Central memory CD8-positive, alpha-beta T cell (primary cell): ENCODE measurements at places on chromosomes 3 and 15.

- no peak for DNase-seq
Measured at GRCh38 chr15:72342385-72342784, 22.4 kb upstream of the CELF6 start.

GRCh38 chr3:128226795-128227395 lies 73.6 kb downstream of the EEFSEC start:
- no peak for DNase-seq

DNA sequence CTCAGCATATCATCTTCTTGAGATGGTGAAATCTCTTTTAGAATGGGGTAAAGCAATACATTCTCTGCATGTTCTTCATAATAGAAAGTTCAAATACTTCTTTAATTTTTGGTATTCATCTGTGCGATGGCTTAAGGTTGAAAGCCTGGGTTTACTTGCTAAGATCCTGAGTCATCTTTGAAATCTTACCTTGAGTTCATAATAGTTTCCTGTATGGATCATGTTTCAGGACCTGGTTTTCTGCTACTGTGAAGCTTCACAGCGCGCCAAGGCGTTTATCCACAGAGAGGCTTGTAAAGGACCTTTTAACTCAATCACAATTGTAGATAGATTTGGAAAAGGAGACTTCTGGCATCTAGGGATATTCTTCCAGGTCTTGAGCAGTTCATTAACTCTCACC lies 39.0 kb downstream of the MED12L start:
- DNase-seq = no peak

- DNase-seq = no peak
Measured at GRCh38 chr15:71880276-71880675, 69.9 kb downstream of the NR2E3 start.

- no peak for DNase-seq
Measured at GRCh38 chr3:13145131-13145825, 72.0 kb upstream of the IQSEC1 start.
